Heart left ventricle (tissue), 16 donors: ENCODE measurements at places on chromosomes 6 and 20. TPM values are rescaled to one million over a fixed set of nuclear protein-coding genes. Genes with fewer than 3 reads are reported as not detected.
A peak's percentile ranks its signal among the peaks of the same experiment; 100 is the strongest.

The MYCT1 gene
- polyA plus RNA-seq = 13.7 TPM

DNA sequence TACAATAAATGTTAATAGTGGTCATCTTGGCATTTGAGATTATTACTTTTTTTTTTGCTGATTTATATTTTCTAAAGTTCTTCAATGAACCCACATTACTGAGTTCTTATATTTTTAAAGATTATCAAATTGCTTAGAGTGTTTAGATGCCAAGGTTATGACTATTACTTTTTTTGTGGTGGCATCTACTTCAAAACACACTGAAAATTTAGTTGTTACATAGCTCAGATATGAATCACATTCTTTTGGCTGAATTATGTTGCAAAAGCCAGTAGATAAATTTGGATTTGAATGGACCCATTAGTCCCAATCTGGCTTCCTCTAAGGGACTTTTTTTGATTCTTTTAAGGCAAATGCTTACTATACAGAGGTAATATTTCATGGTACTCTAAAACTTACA lies 8.9 kb downstream of the UTRN start:
- no peak for DNase-seq

- DNase-seq = peak; percentile 85
Observed at GRCh38 chr20:37345339-37346235, at the start of gene SRC. SRC (plus strand) TSS chr20:37346140; CDS start chr20:37384154, 38,014 bp downstream.

The COL9A3 gene
- polyA plus RNA-seq = 2.0 TPM

The SGK2 gene
- polyA plus RNA-seq = 0.72 TPM

The HLA-DPA1 gene
- 18.2 TPM for polyA plus RNA-seq

The GPX5 gene
- not detected for polyA plus RNA-seq

The FILIP1 gene
- 49.2 TPM for polyA plus RNA-seq

DNA sequence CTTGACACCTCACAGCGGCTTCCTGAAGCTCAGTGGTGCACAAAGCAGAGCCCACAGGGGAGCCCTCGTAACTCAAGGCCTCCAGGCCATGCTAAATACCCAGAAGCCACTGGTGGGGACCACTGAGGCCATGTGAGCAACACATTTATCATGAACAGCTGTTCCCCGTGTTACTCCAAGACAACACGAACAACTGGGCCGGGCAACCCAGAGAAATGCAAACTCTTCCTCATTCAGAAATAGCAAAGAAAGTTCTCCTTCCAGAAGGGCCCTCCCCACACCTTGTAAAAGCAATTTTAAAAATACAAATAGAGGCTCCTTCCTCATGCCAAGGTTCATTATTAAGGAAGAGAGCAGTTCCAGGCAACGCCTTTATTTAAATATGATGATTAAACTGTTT lies 36.3 kb upstream of the SLCO4A1 start:
- DNase-seq = no peak

- no peak for DNase-seq
Observed at GRCh38 chr6:134680021-134680420, 269.9 kb downstream of the ALDH8A1 start.

- no peak for DNase-seq
Observed at GRCh38 chr6:141488488-141488887, 644.2 kb upstream of the GJE1 start.

GRCh38 chr6:5657684-5658430 lies 348.9 kb downstream of the NRN1 start:
- DNase-seq = no peak

The CENPW gene
- 0.57 TPM for polyA plus RNA-seq

DNA sequence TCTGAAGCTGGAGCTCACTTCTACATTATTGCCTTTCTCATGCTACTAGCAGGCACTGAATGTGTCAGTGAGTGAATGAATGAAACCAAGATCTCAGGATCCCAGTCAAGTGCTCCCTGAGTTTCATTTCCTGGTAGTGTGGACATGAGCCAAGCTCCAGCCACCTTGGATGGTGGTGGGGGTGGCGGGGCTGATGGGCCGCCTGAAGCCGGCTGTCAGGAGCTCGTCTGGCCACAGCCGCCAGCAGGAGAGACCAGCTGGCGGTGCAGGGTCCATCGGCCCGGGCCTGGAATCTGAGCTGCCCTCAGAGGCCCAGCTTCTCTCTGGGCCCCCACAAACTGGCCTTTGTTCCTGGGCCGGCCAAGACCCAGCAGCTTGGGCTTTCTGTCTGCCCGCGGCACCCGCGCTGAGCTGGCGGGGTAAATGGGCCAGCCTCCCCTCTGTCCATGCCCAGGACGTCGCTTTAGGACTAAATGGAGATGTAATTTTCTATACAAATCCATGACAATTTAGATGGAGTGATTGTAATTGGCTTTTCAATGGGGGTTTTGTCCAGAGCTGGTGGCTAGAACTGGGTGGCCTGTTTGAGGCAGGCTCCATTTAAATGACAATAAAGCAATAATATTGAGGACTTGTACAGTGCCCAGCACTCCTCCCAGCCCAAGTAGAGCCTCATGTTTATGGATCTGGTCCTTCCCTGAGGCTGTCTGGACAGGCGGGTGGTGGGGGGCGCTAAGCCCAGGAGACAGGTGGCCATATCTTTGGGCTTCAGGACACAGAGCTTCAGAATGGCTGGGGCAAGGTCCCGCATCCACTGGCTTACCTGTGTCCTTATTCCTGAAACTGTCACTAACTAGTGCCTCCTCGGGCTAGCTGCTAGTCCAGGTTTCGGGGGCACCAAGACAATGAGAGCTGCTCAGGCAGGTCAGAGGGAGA lies 43.5 kb downstream of the NOL4L start:
- DNase-seq = no peak

The ADGRF1 gene
- polyA plus RNA-seq = not detected

DNA sequence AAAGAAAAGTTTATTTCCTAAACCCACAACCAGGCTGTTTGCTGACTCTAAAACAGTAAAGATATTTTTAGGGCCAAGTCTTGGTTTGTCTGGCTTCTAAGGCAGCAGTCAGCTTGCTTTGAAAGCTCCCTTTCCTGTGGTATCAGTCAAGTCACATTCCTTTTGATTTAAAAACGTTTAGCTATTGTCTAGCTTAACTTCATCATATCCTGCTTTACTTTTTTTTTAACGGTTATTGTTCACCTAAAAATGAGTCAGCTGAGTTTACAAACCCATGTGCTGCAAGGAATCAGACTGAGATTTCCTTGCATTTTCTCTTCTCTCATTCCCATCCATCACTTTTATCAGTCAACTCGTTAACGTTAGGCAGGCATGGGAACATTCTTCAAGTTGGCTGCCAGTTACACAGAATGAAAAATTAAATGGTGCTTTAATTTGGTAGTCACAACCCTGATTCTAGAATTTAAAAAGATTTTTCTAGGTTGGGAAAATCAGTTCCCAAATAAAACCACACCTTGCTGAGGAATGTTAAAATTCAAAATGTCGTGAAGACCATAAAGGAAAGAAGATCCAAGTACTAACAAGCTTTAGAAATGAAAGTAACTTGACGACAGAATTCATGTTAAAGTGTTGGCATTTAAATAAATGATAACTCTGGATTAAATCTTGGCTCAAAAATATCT lies 45.9 kb downstream of the ELOVL5 start:
- DNase-seq = peak; percentile 21

- no peak for DNase-seq
Observed at GRCh38 chr6:4185419-4185818, 50.0 kb upstream of the ECI2 start.

DNA sequence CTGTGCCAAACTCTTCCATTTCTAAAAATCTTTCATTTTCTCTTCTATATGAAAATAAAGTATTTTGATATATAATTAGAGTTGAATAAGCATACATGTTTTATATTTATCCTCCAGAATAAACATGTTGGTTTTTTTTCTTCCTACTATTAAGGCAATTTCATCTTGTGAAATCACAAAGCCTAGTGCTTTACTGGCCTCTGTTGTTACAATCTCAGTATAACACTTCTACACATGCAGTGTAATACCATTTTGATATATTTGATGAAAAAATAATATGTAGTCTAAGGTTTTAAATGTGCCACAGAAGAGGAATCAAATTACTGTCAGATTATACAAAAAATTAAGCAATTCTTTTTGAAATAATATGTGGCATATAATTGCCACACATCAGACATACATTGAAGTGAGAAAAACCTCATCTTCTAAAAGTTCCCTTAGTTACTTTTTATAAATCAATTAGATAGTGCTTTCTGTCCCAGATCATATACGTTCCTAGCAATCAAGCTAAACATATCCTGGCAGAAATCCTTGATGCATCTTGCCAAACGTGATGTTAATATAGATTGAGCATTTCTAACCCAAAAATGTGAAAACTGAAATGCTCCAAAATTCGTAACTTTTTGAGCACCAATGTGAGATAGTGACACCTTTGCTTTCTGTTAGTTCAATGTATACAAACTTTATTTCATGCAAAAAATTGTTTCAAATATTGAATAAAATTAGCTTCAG lies 225.1 kb upstream of the MANEA start:
- no peak for DNase-seq

The SIRPB1 gene
- polyA plus RNA-seq = 0.35 TPM

The HLA-A gene
- polyA plus RNA-seq = 1,581 TPM

The TCF15 gene
- 14.1 TPM for polyA plus RNA-seq

GRCh38 chr20:57409316-57409671 lies 18.1 kb downstream of the RBM38 start:
- no peak for DNase-seq

DNA sequence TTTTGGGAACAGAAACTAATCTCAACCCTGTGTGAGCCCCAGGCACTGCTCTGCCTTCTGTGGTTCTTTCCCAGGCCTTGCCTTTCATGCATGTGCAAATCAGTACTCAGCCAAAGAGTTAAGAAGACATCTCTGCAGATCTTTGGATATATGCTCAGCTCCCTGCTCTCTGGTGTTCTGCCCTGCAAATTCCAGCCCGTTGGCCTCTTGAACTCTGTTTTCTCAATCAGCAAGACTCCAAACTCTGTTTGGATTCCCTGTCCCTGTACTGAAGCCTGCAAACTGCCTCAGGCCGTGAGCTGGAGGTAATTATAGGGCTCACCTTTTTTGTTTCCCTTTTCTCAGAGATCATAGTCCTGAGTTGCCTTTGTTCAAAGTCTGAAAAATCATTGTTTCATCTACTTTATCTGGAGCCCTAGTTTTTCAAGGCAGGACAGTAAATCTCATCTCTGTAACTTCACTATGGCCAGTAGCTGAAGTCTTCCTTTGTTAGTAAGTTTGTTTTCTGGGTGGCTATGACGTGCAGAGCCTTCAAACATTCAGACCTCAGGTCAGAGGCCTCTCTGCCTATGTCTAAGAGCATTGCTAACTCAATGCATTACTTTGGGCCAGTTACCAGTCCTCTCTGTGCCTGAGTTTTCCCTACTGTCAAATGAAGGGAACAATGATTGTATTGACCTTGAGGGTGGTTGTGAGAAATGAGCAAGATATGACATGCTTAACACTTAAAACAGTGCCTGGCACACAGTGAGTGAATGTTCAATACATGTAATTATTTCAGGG lies 15.9 kb upstream of the MDFI start:
- no peak for DNase-seq
